Kidney capillary endothelial cell (primary cell): ENCODE measurements at places on chromosomes 7 and 10.

DNA sequence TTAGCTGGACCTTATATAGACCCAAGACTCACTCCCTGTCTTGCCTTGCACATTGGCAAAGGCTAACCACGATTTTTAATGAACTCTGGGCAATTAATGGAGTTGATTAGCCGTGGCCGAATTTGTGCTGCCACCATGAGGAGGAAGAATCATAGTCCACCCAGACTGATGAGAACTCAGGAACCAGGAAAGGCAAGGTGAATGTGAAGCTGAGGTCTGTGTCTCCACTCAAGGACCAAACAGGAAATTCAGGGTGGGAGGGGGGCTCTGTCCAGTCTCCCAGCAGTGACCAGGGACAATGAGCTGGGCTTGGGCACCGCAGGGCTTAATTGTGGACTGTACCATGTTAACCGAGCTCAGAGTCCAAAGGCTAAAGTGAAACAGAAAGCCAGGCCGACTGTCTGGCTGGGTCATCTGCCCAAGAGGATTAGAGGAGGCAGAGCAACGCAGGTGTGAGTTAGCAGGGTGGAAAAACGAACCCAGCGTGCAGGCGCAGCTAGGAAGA, 127.0 kb upstream of the JCAD start:
- DNase-seq, result peak; percentile 49

- no peak for DNase-seq
Measured at GRCh38 chr7:26485367-26485934, 193.8 kb downstream of the SNX10 start.

- DNase-seq, result peak; percentile 18
Measured at GRCh38 chr7:66921918-66922486, 977 bp downstream of the TMEM248 start.

DNA sequence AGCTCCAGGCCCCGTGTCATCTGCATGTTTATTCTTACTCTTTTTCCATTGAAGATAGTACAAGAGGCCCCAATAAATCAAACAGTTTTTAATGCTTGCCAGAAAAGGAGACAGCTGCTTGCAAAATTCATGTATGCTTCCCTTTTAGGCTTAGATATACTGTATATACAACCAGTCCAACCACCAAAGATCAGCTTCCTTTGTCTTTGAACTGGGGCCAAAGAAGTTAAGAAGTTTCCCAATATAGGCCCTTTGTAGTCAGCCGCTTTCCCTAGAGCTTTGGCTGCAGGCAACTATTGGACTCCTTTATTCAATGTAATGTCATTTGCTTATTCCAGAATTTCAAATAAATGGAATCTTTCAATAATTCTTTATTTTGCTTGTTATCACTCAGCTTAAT, 1395.0 kb downstream of the GATA3 start:
- no peak for DNase-seq

DNA sequence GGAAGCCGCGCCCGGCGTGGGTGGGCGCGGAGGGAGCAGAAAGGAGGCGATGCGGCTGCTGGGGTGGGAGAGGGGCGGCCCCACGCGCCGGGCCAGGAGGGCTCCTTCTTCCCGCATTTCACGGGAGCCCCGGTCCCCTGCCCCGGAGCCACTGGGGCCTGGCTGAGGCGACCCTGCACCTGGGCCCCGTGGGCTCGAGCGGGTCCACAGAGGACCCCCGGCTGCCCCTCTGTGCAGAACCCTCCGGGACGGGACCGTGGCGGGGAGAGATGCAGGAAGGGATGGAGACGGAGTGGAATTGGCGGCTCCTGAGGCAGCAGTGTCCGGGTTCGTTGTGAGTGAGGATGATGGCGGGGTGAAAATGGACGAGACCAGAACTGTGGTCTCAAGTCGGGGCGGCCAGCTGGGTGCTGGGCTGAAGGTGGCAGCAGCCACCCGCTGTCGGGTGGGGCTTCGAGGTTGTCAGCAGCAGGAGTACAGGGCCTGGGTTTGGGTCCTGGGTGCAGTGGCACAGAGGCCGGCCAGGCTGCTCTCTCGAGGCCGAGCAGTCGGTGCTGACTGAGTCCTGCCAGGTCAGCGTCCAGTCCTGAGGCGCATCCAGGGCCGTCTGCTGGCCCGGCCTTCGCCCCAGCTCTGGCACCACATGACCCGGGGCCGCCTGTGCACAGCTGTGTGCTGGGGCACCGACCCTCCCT, 80.4 kb downstream of the VIPR2 start:
- DNase-seq, result no peak

GRCh38 chr7:133808493-133808866, 318.7 kb upstream of the LRGUK start:
- DNase-seq, result no peak

DNA sequence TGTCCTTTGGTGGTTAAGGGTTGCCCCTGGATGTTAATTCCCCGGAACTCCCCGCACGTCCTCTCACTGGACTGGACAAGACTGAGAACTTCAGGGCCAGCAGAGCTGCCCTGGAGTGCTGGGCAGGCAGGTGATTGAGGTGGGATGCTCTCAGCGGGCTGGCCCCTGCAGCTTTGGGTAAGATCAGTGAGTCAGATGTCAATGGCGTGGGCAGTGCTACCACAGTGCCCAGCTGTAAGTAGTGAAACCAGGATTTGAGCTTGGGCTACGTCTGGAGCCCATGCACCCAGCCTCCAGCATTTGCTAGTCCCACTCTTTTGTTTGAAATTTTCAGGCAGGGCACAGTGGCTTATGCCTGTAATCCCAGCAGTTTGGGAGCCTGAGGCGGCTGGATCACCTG, 6.7 kb upstream of the SEPHS1 start:
- DNase-seq, result no peak

DNA sequence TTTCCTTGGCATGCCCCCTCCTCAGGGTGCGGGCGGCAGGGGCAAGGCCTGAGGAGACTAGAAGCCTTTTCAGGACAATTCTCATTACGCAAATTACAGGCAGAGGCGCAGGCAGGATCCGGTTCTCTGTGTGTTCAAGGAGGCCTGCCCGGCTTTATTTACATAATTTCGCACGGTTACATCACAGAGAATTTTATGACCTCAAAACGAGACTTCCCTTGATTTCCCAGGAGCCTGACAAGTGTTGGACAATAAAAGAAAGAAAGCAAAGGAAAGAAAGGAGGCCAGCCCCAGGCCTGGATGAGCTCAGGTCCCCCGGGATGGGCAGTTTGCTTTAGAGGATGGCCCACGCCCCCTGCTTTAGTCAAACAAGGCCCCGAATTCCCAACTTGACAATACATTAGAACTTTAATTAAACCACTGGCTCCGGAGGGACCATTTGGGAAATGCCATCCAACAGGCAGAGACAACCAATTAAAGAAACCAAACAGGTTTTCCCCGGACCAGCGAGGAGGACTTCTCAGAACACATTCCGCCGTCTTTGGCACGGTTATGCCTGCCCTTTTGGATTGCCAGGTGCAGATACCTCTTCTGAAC, 2.9 kb downstream of the MNX1 start:
- no peak for DNase-seq

DNA sequence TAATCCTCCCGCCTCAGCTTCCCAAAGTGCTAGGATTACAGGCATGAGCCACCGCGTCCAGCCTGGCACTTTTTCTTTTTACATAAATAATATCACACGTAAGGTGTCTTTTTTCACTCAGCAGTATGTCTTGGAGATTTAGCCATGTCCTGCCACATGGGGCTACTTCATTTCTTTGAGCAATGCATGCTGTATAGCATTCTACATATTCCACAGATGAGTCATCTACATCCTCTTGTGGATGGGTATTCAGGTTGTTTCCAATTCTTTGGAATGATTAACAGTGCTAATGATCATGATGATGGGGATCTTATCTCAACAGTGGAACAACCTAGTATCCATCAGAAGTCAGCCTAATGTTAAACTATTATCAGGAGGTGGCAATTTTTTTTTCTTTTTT, 50.8 kb downstream of the ZNF503 start:
- DNase-seq, result peak; percentile 55

DNA sequence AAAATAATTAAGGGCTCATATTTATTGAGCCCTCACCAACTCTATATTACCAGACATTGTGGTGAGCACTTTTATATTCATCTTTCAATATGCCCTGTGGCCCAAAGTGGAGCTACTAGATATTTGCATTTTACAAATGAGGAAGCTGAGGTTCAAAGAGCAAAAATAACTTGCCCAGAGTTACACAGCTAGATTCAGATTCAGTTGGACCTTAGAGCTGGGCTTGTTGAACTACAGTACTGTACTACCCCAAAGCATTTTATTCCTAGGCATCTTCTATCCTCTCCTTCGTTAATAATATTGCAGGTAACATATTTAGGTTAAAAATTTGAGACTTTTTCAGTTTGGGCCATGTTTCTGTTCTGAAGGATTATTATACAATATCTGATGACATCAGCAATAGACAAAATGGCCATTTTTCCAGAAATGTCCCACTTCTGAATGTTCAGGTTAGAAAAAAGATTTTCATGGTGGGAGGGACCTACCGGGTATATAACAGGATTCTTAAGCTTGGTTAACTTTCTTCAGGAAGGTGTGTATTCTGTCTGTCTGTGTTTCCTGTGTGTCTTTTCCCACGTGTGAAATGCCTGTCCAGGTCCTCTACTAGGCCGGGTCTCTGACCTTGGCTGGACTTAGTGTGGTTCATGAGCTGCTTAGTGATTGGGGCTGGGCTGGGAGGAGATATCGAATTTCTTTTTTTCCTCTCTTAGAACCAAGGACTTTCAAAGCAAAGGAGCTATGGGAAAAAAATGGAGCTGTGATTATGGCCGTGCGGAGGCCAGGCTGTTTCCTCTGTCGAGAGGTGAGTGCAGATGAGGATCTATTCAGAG, 13.6 kb downstream of the PRXL2A start:
- no peak for DNase-seq

DNA sequence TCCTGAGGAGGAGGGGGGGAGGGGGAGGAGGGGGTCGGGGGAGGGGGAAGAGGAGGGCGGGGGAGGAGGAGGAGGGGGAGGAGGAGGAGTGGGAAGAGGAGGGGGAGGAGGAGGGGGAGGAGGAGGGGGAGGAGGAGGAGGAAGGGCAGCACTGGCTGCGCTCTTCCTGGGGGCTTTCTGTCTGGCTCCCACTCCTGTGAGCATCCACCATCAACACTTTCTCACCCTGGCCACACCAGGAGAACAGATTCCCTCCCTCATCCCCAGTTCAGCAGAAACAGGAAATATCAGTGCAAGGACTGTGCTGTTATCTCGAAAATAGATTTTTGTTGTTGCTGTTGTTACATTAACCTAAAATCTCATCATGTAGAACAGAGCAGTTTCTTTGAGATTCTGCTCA, 530.5 kb downstream of the ACTR3B start:
- no peak for DNase-seq

DNA sequence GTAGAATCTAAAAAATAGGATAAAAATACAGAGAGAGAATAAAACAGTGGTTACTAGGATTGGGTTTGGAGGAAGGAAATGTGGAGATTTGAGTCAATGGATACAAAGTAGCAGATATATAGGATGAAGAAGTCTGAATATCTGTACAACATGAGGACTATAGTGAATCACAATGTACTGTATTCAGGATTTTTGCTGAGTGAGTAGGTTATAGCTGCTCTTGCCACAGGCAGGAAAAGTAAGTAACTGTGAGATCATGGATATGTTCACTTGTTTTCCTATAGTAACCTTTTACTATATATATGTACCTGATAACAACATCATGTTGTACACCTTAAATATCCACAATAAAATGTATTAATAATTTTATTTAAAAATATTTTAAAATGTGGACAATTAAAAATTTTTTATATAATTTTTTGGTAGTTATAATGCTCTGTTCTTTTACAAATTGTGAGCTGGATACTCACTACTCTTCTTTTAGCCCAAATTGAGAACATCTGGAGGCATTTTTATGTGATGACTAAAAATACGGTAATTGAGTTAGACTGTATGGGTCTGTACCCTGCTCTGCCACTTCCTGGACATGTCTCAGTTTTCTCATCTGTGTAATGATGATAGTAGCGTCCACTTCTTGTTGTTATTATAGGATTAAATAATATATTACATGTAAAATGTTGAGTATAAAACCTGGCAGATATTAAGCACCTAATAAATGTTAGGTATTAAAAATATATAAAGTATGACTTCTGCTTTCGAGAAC, 439.1 kb downstream of the AUTS2 start:
- DNase-seq, result no peak

DNA sequence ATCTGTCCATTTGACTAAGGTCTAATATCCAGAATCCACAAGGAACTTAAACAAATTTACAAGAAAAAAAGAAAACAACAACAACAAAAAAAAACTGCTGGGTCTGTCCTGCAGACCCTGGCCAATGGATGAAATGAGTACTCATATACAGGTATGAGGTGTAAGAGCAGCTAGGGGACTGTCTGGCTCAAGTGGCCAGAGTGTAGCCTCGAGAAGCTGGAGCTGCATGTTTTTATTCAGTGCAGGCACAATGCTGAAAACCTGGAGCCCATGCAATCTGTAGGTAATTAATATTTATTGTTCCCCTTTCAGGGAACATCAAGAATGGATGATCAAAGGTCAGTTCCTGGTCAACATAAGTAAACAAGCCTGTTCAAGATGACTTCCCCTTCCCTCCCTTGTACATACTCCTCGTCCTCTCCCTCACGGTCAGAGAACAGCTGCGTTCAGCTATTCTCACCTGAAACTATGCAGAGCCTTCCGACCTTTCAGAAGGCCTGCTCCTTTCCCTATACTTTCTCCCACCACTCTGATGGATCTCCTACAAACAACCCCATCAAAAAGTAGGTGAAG, 15.5 kb downstream of the CYP2C19 start:
- no peak for DNase-seq

DNA sequence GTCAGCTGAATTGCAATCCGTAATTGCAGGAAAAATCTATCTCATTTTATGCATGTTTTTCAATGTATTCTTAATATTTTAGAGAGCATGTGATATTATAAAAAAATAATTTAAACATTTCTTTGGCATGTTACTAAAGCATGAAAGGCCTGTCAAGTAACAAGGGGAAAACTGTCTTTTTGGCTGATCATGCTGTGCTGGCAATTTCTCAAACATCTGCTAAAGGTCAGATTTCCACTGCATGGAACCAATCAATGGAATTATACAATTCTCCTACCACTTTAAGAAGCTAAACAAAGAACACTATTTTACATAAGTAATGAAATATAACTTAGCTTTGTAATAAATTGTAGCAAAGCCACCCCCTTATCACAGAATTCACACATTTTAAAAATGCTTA, 49.4 kb downstream of the JMJD1C start:
- no peak for DNase-seq
